Spleen (tissue), 13 donors: ENCODE measurements at places on chromosomes 3 and 15.

DNA sequence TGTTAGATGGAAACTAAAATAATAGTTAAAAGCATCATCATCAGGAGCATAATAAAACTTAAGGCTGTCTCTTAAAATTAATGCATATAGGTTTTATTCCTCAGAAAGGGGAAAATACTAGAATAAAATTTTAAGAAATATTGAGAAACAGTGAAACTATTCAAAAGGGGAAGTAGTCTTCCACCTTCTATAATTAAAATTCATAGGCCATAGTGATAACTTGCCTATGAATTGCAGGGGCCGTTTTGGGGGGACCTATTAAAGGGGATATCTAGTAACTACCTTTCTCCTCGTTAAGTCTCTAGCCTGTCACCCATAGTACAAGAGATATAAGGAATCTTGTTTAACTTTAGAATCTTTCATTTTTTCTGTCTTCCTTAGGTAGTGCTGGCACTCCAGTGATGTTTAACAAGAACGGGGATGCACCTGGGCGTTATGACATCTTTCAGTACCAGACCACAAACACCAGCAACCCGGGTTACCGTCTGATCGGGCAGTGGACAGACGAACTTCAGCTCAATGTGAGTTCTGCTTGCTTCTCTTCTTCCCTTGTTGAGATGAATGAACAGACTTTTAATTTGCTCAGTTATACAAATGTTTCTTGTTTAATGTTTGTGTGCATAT is 600.4 kb downstream of the GRM7 start:
- no peak for DNase-seq

- DNase-seq = no peak
These were observed 12.1 kb upstream of the CNBP start for GRCh38 chr3:129195731-129196256.

DNA sequence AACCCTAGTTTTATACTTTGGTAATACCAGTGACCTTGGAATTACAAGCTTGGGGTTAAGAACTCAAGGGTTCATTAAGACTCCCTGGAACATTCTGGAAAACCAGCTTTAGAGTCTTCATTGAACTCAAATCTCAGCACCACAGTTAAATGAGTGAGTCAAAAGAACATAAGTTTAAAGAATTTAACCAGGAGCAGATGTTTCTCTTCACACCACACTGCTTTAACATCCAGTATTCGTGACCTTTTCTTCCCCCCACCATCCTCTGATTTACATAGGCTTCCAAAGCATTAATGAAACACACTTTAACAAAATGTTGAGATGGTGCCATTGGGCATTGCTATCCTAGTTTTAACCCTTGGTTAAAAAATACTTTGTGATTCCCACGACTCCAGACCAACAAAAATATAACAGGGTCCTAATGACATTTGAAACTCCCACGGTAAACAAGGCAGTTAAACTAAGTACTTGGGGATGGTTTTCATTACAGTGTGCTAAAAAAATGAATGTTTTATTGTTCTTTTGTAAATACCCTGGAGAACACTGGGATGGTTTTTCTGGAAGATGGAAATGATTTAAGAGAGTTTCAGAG is 123.9 kb downstream of the OXNAD1 start:
- no peak for DNase-seq

GRCh38 chr3:149879872-149880271 is 66.9 kb downstream of the RNF13 start:
- no peak for DNase-seq

DNA sequence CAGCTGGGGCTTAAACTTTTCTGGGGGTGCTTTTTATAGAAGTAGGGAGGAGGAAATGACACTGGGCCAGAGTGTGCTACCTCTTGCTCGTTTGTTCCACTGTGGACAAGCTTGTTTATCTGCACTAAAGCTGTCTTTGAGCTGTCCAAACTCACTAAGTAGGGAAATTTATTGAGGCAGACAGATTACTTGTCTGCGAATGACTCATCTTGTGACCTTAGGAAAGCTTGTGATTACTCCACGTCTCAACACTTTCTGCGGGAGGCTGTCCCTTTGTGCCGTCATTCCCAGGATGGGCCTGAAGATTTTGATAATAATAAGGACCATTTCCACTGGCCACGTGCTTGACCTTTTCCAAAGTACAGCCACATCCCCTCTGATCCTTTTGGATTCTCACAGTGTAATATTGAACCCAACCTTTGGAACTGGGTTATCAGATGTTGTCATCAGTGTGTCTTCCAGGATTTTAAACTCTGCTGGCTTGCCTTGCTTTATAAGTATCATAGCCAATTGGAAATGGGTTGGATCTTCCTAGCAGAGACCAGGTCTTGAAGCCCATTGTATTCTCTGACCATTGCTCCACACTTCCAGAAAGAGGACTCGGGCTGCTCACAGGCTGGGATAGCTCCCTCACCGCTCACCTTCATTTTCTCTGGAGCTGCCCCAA is 84.7 kb downstream of the AGBL1 start:
- no peak for DNase-seq

- no peak for DNase-seq
These were observed 47.3 kb downstream of the EBLN2 start for GRCh38 chr3:73108750-73109149.

DNA sequence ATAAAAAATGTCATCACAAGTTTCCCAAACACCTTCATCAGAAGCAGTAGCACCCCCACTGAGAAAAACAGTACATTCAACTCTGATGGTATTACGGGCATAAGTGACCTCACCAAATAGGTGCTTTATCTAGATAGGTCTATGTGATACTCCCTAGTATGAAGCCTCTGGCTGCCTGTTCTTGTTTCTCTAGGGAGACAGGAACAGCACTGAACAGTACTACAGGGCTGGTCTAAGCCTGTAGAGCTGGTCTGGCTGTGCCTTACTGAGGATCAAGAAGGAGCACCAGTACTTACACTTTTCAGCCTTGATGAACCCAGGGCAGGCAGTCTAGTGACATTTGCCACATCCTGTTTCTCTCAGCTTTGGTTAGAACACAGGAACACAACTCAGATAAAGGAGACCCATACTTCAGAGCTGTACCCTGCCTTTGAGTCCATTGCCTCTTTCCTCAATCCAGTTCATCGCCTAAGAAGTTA is 35.9 kb downstream of the OXNAD1 start:
- no peak for DNase-seq

DNA sequence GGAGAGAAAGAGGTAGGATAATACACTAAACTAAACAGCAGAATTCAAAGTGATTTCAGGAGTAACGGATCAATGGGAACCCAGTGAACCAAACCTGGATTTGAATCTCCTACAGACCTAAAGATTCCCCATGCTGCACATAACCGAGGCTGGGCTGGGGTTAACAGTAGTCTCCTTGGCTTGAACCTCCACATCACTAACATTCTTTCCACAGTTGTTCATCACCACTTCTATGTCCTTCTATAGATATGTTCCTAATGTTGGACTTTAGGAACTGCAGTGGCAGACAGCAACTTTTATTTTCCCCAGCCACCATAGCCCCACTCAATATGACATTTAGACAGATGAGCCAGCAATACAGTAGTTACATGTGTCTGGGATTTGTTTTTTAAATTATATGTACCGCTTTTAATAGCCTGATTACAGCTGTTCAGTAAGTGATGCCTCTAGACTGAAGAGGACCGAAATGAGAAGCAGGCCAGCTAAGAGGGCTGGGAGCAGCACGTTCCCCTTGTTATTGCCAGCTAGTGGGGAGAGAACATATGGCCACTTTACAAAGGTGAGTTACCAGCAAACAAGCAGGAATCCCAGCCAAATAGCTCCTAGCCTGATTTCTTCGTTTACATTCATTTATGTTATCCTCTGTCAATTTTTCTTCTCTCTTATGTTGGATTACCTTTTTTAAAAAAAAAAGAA is 472.6 kb upstream of the CDIN1 start:
- DNase-seq = no peak

DNA sequence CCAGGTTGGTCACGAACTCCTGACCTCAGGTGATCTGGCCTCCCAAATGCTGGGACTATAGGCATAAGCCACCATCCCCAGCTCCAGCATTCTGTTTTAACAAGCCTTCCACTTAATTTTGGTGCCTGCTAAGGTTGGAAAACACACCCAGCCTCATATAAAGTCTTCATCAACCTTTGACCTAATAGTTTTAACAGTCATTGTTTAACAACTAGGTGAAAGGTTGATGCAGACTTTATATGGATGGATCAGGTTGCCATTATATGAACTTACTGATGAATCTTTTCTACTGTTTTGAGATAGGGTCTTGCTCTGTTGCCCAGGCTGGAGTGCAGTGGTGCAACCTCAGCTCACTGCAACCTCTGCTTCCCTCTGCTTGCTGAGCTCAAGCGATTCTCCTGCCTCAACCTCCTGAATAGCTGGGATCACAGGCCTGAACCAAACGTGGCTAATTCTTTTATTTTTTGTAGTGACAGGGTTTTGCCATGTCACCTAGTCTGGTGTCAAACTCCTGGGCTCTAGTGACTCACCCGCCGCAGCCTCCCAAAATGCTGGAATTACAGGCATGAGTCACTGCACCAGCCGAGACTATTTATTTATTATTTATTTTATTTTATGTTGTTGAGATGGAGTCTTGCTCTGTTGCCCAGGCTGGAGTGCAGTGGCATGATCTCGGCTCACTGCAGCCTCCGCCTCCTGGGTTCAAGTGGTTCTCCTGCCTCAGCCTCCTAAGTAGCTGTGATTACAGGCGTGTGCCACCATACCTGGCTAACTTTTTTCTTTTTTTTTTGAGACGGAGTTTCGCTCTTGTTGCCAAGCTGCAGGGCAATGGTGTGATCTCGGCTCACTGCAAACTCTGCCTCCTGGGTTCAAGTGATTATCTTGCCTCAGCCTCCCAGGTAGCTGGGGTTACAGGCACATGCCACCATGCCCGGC is 3.1 kb upstream of the RPAP1 start:
- no peak for DNase-seq

DNA sequence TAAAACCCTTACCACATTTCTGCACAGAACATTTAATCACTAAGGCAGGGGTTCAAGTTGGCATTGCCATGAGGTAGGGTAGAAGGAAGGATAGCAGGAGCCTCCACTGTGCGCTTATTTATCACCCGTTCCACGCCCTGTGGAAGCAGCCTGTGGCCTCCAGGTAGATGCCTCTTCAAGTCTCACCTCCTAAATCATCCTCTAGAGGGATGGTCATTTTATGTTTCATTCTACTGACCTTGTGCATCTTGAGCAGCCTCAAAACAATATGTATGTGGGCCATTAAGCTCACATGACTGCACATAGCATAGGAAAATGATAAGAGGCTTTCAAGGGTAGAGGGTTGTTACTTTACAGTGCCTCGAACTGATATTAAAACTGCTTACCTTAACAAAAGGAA is 546.2 kb downstream of the GRM7 start:
- no peak for DNase-seq
